ENCODE measurements at places on chromosomes 2 and 18.

GRCh38 chr18:61199171-61199848, 133.9 kb upstream of the CDH20 start:
- DNase-seq = no peak

DNA sequence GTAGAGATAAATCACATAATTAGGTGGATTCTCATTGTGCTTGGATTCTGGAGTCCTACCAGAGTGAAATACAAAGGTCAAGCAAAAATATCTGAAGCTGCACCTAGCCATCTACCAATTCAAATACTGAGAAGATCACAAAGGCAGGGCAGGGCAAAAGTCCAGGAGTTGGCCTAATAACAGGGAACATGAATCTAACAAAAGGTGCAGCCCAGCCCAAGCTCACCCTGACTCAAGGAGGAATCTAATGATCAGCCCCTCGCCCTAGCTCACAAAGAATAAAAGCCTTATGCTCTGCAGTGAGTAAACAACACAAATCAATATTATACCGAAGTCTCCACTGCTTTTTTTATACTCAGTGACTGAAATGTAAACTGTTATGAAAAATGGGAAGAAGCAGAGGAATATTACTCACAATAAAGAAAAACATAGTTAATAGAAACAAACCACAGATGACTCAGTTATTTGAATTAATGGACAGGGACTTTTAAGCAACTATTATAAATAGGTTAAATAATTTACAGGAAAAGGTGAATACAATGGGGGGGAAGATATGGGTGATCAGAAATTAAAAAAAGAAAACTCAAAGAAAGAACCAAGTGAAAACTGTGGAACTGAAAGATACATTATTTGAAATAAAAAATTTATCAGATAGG, 49.5 kb downstream of the ANTXR1 start:
- DNase-seq = no peak

- DNase-seq = no peak
Observed at GRCh38 chr2:10552220-10552870, 104.2 kb upstream of the ODC1 start.

- DNase-seq = no peak
Observed at GRCh38 chr2:86439879-86440630, 1.1 kb upstream of the KDM3A start.

GRCh38 chr2:45168711-45169338, 159.6 kb upstream of the SIX2 start:
- peak; percentile 57 for DNase-seq

- DNase-seq = no peak
Observed at GRCh38 chr2:127581050-127581345, 45.5 kb downstream of the MYO7B start.

DNA sequence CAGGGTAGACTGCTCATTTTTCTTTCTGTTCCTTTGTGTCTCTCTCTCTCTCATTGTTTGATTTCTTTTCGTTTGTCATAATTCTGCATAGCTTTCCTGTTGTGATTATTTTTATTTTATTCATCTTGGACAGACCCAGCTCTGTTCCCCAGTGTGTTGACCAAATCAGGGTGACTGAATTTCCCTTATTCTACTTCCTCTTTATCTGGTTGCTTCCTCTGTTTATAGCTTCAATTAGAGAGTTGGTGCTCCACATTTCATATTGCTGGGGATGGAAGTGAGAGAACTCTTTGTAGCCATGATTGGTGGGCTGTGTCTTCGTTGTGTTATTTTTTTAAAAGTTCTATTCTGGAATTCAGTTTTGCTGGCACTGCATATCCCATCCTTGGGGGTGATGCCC, 19.1 kb downstream of the PROKR1 start:
- no peak for DNase-seq

GRCh38 chr2:66984864-66985263, 412.3 kb upstream of the ETAA1 start:
- no peak for DNase-seq

- no peak for DNase-seq
Observed at GRCh38 chr2:98902209-98903063, 33.6 kb downstream of the CRACDL start.

GRCh38 chr18:3281456-3282400, 19.8 kb downstream of the MYL12B start:
- DNase-seq = peak; percentile 51

DNA sequence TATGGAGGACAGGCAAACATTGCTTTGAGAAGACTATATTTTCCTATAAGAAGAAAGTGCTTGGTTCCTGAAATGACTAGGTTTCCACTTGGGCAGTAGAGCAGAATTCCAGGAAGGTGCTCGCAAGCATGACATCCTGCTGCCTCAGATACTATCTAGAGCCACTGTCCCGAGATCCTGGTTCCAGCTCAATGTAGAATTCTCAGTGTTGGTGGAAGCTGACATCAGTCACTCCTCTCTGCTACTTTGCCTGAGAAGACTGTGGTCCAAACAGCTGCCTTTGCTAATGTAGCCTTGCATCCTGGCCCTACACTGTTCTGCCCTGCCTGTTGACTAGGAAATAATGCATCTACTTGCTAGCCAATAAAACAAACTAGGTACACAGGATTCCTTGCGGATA, 50.0 kb upstream of the ITGA6 start:
- DNase-seq = no peak

DNA sequence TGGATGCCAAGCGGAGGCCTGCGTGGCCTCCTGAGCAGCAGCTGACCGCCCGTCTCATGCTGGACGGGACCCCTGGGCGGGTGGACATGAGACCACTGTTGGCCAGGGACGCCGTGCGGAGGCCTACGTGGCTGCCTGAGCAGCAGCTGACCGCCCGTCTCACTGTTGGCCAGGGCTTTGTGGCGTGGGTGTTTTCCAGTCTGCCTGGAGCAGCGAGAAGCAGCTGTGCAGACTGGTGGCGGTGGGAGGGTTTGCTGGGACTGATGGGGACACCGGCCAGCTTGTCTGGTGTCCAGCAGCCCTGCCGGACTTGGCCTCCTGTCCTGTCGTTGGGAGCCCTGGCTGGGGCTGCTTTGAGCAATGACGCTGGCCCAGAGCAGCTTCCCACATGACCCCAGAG, 5.8 kb upstream of the D2HGDH start:
- DNase-seq = no peak

DNA sequence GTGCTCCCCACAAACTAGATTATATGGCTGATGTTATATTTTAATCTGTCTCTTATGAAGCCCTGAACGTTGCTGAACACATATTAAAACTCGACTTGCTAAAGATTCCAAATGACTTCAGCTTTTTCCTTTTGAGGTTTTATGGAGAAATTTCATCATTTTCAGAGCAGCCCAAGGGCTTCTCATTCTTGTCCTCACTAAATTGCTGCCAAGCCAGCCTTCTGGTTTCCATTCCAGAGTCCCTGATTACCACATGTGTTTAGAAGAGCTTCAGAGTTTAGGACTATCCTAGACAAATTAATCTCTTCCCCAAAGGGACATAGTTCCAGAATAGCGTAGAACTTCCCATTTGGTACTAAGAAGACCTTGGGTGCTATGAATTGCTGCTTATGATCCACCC, 77.8 kb upstream of the CCDC195 start:
- DNase-seq = no peak

- no peak for DNase-seq
Observed at GRCh38 chr2:44582363-44583008, 220.7 kb downstream of the CAMKMT start.

- DNase-seq = no peak
Observed at GRCh38 chr18:48634491-48634890, 95.7 kb downstream of the CTIF start.

DNA sequence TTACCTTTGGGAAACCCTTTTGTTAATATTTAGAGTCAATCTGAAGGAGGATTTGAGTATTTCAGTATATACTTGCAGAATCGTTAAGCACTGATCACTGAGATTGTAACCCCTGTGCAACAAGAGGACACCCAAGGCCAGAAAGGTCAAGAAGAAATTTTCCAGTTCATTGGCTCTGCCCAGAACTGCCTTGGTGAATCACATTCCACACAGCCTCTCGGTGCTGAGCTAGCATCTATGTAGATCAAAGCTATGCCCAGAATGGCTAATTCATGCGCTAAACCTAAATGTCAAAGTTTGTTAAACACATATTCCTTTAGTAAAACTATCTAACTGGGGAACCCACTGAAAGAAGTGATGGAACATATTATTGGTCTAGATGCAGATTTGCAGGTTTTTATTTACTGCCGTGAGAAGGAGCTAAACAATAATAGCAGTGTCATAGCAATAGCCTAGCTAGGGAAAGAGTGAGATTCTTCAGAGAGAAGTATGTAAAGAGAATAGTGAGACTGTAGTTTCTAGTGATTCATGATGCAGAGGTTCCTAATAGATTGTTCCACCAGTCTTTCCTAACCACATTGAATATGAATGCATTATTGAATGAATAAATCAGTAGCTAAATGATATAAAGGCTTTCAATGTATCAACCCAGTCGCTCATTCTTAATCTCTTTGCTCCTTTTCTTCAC, 423.2 kb upstream of the CRIM1 start:
- DNase-seq = no peak

- peak; percentile 39 for DNase-seq
Observed at GRCh38 chr18:43571078-43571689, 293.9 kb upstream of the SYT4 start.

DNA sequence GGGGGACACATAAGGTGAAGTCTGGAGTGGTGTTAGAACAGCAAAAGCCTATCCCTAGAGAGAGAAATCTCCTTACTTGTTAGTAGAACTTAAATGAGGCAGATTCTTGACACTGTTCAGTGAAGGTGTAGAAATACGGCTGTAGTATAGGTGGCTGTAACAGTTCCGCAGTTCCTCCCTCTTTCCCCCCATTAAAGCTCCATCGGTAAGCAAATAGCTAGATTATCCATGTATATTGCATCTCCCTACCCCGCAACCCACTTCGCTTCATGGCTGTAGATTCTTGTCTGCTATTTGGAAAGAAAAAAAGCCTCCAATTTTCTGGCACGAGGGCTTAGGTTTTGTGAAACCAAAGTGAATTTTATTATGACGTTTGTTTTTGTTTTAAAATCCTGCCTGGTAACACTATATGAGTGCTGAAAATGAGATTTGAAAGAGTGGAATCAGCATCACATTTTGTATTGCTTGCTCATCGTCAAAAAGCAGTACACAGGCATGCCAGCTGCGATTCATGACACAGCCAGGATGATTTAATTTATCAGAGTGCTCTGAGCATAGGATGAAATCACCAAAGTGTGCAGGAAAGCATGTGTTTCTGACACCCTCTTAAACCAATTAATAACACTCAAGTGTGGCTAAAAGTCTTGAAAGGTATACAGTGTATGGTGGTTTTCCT, 1.4 kb downstream of the FAM171B start:
- DNase-seq = peak; percentile 19
